ENCODE measurements at places on chromosomes 7 and 10.

DNA sequence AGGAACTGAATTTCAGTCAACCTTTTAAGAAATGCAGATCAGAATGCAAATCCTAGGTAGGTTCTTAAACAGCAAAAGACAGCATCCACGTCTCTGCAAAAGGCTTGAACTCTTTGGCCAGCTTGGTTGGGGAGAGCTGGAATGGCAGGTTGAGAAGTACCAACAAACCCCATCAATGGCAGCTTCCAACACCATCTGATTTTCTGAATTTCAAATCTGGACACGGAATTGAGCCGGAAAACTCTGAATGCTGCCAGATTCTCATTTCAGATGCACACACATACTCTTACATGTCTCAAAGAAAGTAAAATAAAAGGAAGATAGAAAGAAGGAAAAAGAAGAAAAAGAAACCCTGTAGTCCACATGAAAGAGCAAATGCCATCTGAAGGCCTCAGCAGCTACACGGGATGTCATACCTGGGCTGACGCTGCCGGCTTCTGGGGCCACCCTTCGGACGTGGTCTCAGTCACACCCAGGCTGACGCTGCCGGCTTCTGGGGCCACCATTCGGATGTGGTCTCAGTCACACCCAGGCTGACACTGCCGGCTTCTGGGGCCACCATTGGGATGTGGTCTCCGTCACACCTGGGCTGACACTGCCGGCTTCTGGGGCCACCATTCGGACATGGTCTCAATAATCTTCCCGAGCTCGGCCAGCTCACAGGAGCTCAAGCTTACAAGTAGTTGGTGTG, 165.3 kb downstream of the PTPRN2 start:
- no peak for DNase-seq

DNA sequence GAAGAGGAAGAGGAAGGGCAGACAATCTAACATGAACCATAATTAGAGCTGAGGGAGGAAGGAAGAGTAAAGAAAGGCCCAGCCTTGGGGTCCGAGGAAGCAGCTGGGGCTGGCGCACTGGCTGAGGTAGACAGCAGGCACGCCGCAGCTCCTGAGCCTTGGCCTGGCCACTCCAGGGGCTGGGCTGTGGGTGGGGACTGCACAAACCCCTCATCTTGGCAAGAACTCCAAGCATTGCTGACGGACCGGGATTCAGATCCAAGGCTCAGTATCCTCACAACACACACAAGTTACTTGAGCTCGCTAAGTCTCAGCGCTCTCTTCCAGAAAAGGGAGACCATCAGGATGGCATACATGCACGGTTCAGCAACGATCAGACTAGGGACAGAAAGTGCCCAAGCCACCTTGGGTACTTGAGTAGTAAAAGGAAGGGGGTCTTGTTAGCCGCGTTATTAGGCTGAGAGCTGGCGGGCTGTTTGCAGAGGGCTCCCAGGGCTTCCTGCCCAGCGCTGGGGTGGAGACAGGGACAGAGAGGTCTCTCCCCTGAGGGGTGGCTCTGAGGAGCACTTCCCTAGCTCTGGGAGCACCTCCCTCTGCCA, 4.5 kb downstream of the TNS3 start:
- DNase-seq = no peak

DNA sequence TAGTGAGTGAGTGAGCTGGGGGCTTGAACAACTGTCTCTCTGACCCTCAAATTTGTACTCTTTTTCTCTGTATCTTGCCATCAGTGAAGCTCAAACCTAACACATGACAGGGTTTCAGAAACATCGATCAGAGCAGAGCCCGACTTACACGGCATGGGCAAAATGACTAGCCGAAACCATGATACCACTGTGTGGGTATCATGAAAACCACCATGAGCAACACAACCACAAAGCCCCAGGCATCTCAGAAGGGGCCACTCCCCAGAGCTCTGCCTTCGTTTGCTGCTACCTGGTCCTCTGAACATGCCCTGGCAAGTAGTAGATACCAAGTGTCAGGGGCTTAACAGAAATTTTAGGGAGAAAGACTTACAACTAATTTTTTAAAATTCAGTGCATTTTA, 308.5 kb downstream of the WDR11 start:
- no peak for DNase-seq

DNA sequence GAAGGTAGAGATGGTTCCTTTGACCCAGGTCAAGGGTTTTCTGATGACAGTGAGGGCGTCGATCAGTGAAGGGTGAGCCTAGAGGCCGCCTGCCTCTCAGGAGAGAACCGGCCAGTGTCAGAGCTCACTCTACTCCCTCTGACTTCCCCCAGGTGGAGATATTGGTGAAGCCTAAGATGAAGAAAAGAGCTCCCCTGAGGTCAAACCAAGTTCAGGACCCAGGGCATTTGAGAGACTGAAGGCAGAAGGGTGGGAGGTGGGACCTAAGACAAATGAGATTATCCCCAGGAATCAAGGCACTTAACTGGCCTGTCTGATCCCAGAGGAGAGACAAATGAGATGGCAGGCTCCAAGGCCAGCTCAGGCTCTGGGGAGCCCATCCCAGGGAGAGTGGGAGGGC, 104.7 kb downstream of the CDH23 start:
- no peak for DNase-seq

DNA sequence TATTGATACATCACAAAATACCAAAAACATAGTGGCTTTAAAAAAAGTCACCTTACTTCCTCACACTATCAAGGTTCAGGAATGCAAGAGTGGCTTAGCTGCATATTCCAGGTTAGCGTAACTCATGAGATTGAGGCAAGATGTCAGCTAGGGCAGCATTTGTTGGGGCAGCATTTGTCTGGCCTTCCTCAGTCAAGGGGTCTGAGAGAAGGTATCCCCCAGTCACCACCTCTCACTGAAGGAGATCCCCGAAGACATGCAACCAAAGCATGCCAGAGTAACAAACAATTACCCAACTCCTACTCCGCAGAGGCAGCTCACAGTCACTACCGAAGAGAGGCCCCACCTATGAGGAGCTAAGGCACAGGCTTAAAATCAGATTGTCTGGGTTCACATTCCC, 48.4 kb downstream of the C10orf71 start:
- no peak for DNase-seq

GRCh38 chr10:11742009-11742778, at the start of gene ECHDC3:
TSS of gene ECHDC3 (plus strand) at chr10:11742382. CDS start at chr10:11742577, 195 bp downstream.
- peak; percentile 29 for DNase-seq

- no peak for DNase-seq
Measured at GRCh38 chr7:128954830-128955802, 17.4 kb downstream of the IRF5 start.

- DNase-seq = no peak
Measured at GRCh38 chr10:132508581-132509443, 28.8 kb upstream of the INPP5A start.

GRCh38 chr10:69501657-69502056, 50.4 kb downstream of the TSPAN15 start:
- no peak for DNase-seq

DNA sequence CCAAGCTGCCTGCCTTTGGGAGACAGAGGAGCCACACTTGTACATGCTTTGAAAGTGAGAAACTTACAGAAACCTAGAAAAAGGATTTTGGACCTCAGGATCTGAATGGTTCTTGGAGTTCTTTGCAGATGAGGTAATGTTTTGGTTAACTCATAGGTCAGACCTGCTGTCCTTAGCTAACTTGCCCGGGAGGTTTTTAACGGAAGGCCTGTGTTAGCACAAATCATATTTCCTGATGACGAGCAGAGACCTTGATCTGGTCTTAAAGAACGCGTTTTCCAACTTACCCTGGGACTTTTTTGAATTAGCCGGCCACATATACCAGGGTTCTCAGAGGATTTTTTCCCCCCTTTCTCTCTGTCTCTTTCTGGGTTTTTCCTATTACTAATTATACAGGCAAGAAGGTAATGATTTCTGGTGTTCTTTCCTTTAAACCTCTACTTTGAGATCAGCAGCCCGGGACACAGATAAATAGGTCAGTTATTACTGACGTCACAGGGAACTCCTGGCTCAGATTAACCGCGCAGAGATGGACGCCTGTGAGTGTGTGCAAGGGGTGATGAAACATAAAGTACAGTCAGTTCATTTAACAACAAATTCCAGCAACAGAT, 101.7 kb upstream of the KLF6 start:
- no peak for DNase-seq

DNA sequence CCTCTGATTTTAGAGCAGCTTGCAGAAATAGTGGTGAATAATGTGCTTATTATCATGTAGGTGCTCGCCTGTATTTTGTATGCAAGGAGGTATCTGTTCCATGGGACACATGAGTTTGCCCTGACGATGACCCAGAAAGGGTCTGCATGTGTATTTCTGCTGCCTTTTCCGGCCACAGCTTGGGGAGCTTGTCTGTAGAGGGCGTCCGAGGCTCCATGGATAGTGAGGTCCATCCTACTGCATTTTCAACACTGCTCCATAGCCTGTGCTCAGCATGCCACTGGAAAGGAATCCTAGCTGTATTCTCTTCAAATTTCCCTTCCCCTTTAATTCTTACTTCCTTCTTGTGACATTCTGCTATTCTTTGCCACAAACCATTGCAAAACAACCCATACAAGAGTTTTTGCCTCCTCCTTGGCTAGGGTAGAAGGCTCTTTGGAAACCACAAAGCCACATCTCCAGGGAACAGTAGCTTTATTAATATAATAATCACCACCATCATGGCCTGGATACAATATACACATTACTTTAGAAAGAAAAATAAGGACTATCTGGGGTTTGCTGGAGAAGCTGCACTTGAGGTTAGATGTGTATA, 127.7 kb downstream of the DYNC1I1 start:
- no peak for DNase-seq

GRCh38 chr7:122858320-122858719, 27.9 kb downstream of the CADPS2 start:
- DNase-seq = no peak

GRCh38 chr10:131849591-131850382, 51.0 kb upstream of the PPP2R2D start:
- no peak for DNase-seq

Data from activated CD4-positive, CD25-positive, alpha-beta regulatory T cell (primary cell).